Activated naive CD4-positive, alpha-beta T cell treated with anti-CD3 and anti-CD28 coated beads for 36 hours (primary cell): ENCODE measurements at places on chromosomes 1 and 21.

- DNase-seq = no peak
Observed at GRCh38 chr1:205934788-205935187, 8.5 kb downstream of the SLC26A9 start.

GRCh38 chr1:20389571-20389970 lies 96.4 kb downstream of the CAMK2N1 start:
- DNase-seq = no peak

- DNase-seq = no peak
Observed at GRCh38 chr1:29426701-29427279, 190.5 kb downstream of the PTPRU start.

GRCh38 chr1:178564086-178564782 lies 51.3 kb downstream of the TEX35 start:
- no peak for DNase-seq

GRCh38 chr1:209403921-209404320 lies 179.6 kb upstream of the CAMK1G start:
- DNase-seq = no peak

GRCh38 chr1:232421143-232421796 lies 208.7 kb downstream of the SIPA1L2 start:
- no peak for DNase-seq

GRCh38 chr1:33110477-33110876 lies 29.5 kb downstream of the AZIN2 start:
- DNase-seq = no peak

- no peak for DNase-seq
Observed at GRCh38 chr1:32341971-32342370, 5.9 kb upstream of the MARCKSL1 start.

GRCh38 chr1:225113265-225113664 lies 183.8 kb downstream of the DNAH14 start:
- DNase-seq = no peak

DNA sequence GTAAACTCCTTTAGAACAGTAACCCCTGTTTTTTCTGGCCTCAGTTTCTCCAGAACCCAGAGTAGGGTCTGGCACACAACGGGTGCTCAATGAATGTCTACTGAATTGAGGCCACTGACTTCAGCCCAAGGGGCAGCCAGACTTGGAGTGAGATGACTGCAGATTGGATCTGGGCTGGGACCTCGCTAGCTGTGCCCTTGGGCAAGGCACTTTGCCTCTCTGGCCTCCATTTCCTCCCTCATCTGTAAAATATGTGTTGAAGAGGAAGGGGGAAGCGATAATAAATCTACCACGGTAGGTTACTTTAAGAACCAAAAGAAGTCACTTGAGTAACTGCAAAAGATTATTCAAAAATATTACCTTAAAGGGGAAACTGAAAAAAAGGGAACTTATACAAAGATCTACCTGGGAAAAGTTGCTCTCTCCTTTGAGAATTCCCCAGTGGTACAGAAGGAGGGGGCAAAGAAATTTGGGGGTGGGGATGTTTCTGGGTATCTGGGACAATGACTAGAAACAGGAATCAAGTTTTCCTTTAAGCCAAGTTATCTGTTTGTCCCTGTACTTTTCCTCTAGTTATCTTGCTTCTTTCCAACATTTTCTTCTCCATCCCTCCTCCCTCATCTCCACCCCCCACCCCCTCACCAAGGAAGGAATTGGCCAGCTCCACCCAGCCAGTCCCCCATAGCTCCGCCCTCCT lies 394 bp upstream of the GRHL3 start:
- DNase-seq = no peak

GRCh38 chr1:207248544-207249198 lies 72.8 kb upstream of the CD55 start:
- DNase-seq = no peak

- no peak for DNase-seq
Observed at GRCh38 chr1:57204091-57204490, 219.8 kb downstream of the DAB1 start.

DNA sequence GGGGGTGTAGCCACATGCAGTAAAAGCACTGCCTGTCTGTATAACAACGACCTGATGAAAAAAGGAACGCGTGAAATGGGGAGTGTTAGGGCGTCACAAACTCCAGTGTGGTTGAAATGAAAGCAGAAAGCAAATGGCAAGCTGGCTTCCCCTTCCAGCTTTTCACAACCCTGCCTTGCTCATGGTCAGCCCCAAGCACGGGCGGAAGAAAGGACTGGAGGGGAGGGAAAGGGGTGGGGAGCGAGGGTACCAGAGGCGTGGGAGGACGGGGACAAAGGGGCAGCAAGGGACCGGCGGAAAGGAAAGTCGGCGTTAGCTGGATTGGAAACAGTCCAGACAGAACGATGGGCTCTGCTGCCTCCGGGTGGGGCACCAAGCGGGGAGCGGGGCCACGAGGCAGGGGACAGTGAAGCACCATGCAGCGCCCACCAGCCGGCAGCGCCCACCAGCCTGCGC lies 9.6 kb downstream of the VPS26C start:
- peak; percentile 51 for DNase-seq

GRCh38 chr1:44894591-44894990 lies 51.5 kb upstream of the PTCH2 start:
- DNase-seq = no peak

DNA sequence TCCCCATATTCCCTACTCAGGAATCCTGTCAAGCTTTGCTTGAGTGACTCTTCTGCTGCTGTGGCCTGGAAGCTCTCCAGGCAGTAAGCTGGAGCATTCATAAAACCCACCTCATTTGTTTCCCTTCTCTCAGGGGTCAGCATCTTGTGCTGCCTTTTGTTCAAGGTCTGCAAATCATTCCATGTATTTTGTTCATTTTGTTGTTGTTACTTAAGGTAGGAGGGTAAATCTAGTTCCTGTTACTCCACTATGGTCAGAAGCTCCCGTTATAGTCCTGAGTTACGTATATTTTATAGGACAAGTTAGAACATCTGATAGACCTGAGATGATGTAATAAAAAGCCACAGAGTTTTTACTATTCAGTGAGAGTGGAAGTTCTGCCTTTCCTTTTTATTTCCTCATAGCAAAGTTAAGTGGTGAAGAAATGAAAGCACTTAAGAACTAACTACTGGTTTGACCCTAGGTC lies 9.9 kb downstream of the SYNJ1 start:
- DNase-seq = no peak

DNA sequence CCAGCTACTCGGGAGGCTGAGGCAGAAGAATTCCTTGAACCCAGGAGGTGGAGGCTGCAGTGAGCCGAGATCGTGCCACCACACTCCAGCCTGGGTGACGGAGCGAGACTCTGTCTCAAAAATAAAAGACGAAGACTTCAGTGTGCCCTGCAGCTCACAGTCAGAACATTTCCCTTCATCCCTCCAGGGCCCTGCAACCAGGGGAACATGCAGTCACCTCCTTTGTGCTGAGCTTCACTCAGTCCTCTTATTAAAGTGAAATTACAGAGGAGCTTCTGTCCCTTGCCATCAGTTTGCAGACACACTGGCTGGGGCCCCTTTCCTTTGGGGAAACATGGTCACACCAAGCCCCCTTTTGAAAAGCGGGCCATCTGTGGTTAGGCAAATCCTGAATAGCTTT lies 24.2 kb downstream of the FHAD1 start:
- DNase-seq = no peak

DNA sequence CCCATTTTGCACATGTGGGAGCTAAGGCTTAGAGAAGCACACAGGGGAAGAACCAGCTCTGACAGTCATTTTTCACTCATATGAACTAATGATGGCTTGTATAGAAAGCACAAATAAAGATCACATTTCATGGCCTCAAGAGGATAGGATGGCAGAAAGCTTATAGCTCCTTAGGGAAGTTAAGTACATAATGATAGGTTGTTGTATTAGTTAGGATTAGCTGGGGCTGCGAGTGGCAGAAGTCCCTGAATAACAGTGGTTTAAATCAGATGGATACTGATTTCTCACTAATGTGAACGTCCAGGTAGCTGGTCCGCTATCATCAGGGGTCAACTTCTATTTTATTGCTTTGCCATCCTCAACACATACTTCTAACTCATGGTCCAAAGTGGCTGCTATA lies 284.0 kb downstream of the RPS6KC1 start:
- DNase-seq = no peak

GRCh38 chr1:39571178-39571483 lies 5.5 kb downstream of the PABPC4 start:
- DNase-seq = no peak

DNA sequence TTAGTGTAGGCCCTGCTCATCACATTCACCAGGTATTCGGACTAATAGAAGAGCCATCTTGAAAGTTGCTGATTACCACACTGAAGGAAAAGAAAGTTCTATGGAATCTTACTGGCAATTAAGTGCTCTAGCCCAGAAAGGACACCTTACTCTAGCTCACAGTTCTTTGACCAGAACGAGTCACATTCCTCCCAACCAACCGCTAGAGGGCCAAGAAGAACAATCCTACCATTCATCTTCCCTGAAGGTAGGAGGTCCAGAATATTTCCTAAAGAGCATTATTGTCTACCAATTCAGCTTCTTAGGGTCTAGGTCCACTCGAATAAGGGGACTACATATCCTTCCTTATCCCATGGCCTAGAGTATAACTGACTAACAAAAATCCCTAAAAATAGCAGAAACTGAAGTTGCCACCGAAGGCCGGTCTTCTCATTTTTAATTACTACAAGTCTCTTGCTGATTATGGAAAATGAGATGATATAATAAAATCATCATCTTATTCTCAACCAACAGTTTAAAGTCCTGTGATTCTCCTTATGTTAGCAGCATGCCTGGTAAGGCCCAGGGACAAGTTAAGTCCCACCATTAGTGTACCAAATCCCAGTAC lies 2.7 kb upstream of the FMO1 start:
- DNase-seq = peak; percentile 31

GRCh38 chr1:173415490-173415889 lies 61.6 kb upstream of the PRDX6 start:
- DNase-seq = no peak

DNA sequence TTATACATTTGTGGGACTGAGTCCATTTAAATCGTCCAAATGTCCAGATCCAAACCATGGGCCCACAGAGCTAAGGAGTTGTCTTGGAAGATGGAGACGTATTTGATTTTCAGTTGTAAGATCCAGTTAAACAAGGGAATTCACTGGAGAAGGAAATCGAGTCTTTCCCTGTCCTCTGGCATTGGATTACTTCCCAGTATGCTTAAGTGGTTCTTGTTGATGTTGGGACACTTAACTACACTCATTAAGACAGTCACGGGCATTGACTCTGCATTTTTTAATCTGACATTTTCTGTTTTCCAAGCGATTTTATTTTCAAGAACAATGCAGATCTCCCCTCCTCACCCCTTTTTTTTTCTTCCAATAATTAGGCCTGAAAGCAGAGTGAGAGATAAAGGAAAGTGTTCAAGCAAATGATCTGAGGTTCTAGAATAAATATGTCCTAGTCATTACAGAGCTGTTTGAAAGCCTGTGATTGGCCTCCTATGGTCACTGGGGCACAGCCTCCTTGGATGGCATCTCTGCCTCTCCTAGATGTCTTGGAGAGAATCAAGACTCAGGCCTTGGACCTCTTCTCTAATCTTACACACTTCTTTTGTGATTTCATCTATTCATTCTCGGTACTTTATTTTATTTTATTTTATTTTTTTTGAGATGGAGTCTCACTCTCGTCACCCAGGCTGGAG lies 48.9 kb downstream of the CD247 start:
- peak; percentile 39 for DNase-seq

DNA sequence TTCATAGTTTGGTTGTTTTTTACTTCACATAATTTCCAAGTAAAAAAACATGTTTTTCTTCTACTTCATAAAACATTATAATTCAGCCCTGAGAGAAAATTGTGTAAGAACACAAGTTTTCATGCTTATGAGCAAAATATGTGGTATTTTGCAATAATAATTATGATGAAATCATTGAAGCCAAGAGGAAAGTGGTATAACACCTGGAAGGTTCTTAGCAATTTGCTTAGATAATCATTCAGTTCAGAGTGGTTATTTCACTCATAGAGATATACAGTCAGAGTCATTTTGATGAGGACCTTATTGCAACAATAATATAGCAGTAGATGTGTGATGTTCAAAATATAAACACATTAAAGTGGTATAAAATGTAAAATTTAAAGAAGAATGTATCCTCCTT lies 94.5 kb downstream of the PLPPR4 start:
- DNase-seq = no peak

DNA sequence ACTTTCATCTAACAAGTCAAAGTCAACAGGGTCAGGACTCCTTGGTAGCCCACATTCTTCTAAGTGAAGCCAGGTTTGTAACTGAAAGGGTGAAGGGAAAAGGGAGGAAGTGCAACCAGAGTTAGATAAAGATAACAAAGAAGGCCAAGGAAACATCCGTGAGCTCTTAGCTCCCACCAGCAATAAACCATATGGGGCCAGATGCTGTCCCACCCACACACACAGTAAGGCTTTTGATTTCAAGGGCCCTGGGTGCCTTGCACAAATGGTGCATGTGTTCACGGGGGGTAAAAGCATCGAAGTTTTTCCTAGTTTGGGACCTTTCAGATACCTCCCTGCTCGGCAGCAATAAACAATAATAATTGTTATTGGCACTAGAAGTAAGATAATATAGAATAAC lies 5.1 kb upstream of the TIAM1 start:
- DNase-seq = no peak

DNA sequence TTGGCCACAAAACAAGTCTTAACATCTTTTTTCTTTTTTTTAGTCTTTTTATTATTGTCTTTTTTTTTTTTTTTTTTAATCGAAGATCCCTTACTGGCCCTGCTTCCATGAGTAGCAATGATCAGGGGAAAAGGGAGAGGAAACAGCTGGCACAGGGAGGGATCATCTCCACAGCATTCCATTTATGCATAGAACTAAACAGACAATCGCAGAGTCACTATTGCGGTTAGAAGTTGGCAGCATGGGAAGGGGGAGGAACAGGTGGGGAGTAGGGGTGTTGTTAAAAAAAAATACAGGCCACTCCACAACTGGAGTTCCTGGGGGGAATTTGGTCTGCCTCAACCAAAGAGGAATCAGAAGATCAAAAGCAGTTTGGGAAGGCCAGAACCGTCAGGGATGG lies 55.4 kb downstream of the C1orf185 start:
- no peak for DNase-seq

DNA sequence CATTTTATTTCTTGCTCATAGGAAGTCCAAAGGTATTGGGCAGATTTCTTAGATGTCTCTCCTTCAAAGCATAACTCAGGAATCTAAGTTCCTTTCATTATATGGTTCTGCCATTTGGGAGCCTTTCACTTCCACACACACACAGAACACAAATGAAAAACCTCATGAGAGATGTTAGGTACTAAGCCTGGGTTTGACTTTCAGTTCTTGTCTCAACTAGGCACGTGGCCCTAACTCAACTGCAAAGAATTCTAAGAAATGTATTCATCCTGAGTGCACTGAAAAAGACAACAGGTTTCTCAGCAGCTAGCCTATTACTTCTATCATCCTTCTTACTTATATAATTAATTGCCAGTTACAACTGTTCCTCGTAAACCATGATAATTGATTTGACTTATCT lies 190.0 kb upstream of the SAMSN1 start:
- peak; percentile 22 for DNase-seq

GRCh38 chr1:178579562-178579961 lies 66.7 kb downstream of the TEX35 start:
- DNase-seq = no peak
